Osteocyte (in vitro differentiated cells): ENCODE measurements at places on chromosomes 2 and 18. TPM values are rescaled to one million over a fixed set of nuclear protein-coding genes. Genes with fewer than 3 reads are reported as not detected.

GRCh38 chr2:212284166-212284565 lies 254.4 kb downstream of the ERBB4 start:
- H3K4me1 ChIP-seq = no peaks in the 10 kb centered on the region
- no peak for DNase-seq
- no peak overlapping the region for H3K27ac ChIP-seq

DNA sequence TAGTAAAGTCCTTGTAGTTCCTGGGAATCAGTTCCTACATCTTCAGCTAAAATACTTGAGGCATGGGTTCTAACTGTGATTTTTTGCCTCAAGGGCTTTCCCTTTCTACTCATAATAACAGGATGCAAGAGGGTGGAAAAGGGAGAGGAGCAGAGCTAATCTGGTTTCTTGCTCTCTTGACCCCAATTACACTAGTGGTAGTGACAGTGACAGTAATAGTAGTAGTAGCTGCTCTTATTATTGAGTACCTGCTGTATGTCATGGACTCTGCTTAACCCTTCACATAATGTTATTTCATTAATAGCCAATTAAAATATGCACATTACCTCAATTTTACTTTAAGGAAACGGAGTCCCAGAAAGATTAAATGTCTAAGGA lies 214.8 kb upstream of the HNRNPA3 start:
- DNase-seq = no peak
- H3K27me3 ChIP-seq = no peaks in the 10 kb centered on the region
- no peaks in the 10 kb centered on the region for H3K4me1 ChIP-seq

DNA sequence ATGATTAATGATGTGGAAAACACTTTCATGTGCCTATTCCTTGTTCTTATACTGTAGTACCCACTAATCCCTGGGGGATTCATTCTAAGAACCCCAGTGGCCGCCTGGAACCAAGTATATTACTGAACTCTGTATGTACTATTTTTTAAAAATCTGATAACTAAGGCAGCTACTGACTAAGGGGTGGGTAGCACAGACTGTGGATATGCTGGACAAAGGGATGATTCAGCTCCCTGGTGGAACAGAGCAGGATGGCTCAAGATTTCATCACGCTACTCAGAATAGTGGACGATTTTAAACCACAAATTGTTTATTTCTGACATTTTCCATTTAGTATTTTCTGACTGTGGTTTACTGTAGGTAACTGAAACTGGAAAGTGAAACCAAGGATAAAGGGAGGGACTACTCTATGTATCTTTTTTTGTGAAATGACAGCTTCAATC lies 41.8 kb upstream of the CDC42EP3 start:
- no peaks in the 10 kb centered on the region for H3K27me3 ChIP-seq
- H3K27ac ChIP-seq = peak overlapping the region; percentile 78
- DNase-seq = no peak
- H3K4me1 ChIP-seq = peaks cover 29% of the 10 kb centered on the region
- H3K4me3 ChIP-seq = no peak overlapping the region

IMPACT gene
- 53.0 and 58.3 TPM in 2 replicates for total RNA-seq
